ENCODE measurements at places on chromosomes 6 and 20.

- no peak for DNase-seq
Observed at GRCh38 chr6:62999796-63000195, 211.5 kb upstream of the FKBP1C start.

- DNase-seq = no peak
Observed at GRCh38 chr6:42962502-42963178, 2.1 kb downstream of the GNMT start.

DNA sequence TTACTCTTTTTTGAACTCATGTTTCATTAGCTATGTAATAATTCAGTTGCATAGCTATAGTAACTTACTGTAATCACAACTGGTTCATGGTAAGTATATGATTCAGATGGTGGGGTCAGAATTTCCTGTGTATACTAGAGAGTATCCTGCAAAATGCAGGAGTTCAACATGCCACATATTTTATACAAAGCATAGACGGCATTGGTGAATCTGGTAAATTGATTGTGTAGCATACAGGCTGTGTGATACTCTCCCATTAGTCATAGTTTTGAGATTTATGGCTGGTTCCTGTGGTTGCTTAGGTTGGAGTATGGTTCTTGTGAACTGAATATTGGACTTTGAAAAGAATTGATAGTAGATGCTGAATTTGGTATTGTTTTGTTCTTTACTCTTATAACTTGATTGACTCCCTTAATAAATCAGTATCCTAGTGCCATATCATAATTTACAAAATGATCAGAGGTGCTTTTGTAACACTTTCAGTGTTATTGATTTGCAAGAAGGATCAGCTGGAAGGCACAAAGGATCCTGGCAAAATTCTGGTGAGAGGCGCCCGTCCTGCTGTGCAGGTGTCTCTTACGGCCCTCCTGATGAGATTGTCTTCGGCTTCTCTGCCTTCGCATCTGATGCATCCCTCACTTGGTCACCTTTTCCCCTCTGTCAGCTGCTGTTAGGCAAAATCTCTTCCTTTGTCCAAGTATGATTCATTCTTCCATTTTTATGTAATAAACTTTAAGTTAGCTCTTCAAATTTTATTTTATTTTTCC is 22.6 kb downstream of the SNX9 start:
- no peak for DNase-seq

DNA sequence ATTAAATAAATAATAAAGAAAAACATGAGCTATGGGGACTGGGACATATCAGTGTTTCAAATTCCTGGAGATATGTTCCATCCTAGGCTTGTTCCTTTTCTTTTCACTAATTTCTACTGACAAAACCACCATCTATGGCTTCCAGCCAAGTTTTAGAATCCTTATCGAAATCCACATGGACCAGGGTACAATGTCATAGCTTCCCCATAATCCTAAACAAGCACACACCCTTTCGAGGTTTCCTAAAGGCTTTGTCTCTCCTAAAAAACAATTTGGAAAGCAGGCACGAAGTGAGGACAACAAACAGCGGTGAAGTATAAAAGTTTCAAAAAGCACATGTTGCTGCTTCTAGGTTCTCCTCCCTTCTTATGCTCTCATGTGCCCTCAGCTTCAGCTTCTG is 13.3 kb upstream of the DST start:
- DNase-seq = no peak

- DNase-seq = no peak
Observed at GRCh38 chr6:31780507-31781243, 3.5 kb upstream of the VWA7 start.

DNA sequence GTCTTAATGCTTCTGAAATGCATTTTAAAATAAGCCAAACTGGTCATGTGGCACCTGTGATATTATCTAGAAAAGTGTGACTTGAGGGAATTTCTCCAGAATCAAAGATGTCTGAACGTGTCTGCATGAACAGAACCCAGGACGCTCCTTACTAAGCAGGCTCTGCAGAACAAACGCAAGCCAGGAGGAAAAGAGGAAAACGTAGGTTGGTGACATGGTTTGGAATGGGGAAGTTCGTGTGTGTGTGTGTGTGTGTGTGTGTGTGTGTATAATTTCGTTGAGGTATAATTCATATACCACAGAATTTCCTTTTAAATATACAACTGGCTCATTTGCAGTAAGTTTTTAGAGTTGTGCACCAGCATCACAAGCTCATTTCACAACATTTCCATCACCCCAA is 200.5 kb upstream of the FOXQ1 start:
- DNase-seq = no peak

GRCh38 chr20:22590662-22591061 is 6.3 kb upstream of the FOXA2 start:
- no peak for DNase-seq

DNA sequence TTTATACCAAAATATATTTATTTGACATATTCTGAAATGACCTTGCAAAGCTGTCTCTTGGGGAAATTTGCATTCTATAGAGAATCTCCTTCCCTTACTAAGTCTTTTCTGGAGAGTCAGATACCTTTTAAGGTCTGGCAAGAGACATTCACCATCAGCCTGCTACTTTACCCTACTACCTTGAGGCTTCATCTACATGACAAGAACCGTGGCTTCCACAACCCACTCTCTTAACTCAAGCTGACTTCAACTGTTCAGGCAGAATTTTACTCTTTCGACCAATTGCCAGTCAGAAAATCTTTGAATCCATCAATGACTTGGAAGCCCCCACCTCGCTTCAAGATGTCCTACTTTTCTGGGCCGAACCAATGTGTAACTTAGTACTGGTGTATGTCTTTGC is 314.2 kb downstream of the LAMA2 start:
- DNase-seq = no peak

DNA sequence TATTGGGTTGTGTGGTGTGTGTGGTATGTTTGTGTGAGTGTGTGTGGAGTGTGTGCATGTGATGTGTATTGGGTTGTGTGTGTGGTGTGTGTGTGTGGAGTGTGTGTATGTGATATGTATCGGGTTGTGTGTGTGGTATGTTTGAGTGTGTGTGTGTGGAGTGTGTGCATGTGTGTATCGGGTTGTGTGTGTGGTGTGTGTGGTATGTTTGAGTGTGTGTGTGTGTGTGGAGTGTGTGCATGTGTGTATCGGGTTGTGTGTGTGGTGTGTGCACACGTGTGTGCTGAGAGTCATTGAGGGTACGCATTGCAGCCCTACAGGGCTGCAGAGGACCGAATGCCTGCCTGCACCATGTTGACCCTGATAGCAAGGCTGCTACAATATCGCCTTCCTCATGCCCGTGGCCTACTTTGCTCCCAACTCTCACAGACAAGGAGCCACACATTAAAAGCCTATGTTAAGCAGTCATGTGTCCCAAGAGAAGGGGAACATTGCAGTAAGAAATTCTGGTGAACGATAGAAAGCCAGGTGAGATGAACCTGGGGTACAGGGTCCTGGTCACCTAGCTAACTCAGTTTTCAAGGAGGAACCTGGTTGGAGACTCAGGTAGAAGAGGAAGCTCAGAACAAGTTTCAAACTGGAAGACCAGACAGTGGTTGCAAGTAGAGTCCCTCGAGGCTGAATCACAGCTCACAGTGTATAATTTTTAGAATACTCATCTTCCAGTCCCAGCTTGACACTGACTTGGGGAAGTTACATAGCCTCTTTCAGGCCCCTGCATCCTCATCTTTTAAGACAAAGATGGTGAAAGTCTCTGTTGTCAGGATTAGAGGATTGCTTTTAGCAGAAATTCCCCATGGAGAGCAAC is 45.7 kb upstream of the TMEM170B start:
- no peak for DNase-seq

DNA sequence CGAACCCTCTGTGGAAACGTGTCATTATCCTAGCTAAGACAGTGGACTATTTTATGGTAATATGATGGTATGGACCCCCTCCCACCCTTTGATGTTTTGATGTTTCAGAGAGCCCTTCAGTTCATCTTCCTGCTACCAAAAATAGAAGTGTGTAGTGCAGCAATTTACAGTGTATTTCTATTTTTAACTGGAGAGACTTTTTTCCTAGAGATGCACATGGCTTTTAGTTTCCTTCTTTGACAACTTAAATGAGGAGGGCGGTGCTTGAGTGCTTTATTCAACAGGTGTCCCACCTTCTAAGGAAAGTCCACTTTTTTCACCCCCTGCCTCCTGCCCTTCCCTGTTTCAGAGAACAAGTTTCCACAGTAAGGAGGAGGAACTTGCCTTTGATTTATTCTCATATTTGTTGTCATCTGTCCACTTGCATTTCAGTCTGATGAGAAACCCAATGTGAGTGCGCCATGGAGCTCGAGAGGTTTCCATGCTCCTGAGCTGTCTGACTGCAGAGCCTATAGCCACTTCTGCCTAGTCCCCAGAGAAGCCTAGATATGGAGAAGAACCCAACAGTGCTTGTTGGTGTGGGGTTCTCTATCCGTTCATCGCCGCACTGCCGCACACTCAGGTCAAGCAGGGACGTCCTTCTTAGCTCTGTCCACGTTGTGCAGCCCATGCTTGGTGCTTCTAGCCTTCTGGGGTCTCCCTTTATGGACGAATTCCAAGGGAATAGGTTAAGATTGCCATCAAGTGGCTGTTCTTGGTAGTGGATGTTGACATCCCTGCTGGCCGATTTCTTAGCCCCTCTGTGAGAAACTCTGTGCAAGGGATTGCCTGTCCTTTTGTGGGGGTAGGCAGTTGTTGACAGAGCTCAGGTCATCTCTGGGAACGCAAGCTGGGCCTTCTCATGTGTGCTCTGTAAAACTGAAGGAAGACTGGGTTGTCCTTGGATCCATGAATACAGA is 144.2 kb downstream of the JARID2 start:
- no peak for DNase-seq

DNA sequence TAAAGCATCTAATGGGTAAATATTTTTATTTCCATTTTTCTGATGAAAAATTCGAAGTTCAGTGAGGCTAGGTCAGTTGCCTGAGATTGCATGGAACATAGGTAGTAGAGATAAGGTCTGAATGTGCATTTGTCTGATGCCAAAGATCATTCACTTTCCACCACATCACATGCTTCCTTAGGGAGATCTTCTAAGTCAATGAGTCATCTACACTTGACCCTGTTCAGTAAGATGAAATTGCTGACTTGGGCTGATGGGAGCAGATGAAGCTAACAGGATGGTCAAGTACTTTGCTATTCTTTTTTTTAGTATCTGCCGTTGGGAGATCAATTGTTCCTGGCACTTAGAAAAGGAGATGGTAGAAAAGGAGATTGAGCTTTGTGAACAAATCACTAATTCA is 511.3 kb downstream of the PHF3 start:
- no peak for DNase-seq

- no peak for DNase-seq
Observed at GRCh38 chr6:157035546-157035945, 258.4 kb downstream of the ARID1B start.

GRCh38 chr6:112524071-112524470 is 176.9 kb downstream of the RFPL4B start:
- DNase-seq = no peak

DNA sequence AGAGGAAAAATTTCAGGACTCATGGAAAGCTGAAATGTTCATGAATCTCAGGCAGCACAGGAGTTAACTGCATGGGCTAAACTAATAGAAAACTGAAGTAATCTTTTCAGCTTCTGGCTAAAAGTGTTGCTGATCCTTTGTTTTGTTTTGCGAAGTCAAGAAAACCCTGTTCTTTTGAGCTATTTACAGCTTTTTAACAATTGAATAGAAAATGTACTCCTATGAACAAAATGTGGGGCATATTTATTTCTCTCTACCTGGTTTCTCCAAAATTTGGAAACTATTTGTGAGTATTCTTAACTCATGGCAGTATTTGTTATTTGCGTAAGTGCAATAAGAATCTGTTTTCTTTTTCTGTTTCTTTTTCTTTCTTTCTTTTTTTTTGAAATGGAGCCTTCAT is 818.8 kb upstream of the CITED2 start:
- DNase-seq = no peak

GRCh38 chr6:5333658-5334057 is 72.3 kb downstream of the FARS2 start:
- DNase-seq = peak; percentile 32

DNA sequence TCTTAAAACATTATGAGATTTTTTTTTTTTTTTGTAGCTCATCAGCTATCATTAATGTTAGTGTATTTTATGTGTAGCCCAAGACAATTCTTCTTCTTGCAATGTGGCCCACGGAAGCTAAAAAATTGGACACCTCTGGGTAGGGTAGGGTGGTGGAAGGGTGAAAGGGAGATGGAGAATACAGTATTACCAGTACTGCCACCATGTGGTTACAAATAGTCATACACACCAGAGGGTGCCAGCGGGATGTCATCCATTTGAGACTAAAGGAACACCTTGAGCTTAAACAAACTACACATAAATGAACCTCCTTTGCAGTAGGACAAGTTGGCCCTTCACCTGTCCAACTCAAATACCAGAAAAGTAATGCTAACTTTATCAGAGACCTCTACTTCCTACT is 601.9 kb downstream of the HTR1B start:
- no peak for DNase-seq

GRCh38 chr6:24838994-24839393 is 40.3 kb upstream of the ARMH2 start:
- DNase-seq = no peak

- no peak for DNase-seq
Observed at GRCh38 chr6:55239099-55239498, 64.8 kb downstream of the HCRTR2 start.

GRCh38 chr6:16736856-16737775 is 24.1 kb downstream of the ATXN1 start:
- no peak for DNase-seq

GRCh38 chr6:11580686-11581405 is 43.3 kb downstream of the TMEM170B start:
- DNase-seq = no peak

DNA sequence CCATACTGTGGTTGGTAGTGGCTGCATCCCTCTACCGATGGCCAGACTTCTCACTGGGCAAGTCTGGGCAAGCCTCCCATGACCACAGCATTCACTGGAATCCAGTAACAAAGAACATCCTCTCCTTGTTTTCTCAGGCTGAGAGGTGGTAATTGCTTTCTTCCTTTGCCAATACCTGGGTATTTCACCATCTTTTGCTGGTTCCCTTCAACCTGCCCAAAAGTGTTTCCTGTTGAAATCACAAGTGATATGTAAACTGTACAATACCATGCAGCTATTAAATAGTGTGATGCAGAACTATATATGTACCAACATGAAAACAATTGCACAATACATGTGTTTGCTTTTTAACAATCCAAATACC is at the start of gene PTCHD4:
Gene PTCHD4, minus strand, starts transcription at position 55 of the 364 bp plus-strand sequence. CDS start 42,240 bp downstream, outside the sequence.
- DNase-seq = no peak

DNA sequence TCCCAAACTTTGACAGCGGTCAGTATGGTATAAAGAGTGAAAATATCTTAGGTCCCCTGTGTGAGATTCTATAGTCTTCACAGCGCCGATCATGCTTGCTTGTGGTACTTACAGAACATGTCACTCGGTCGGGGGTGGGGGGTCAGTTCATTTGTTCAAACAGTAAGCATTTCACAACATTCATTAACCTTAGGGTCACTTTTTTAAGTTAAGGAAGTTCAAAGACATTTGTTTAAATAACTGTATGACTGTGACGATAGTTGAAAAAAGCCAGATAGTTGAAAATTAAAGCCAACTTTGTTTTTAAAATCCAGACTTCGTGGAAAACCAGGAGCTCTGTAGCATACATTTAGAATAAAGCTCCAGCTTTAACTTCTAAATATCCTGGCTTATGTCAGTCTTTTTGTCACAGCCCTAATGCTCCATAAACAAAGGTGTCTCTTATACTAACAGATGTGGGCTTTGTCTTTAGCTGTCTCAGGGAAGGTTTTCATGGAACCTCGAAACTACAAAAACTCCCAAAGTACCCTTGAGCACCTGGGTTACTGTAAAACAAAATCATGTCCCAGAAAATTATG is 57.9 kb upstream of the PHACTR2 start:
- DNase-seq = no peak
